ENCODE measurements at places on chromosomes 7 and 10.

DNA sequence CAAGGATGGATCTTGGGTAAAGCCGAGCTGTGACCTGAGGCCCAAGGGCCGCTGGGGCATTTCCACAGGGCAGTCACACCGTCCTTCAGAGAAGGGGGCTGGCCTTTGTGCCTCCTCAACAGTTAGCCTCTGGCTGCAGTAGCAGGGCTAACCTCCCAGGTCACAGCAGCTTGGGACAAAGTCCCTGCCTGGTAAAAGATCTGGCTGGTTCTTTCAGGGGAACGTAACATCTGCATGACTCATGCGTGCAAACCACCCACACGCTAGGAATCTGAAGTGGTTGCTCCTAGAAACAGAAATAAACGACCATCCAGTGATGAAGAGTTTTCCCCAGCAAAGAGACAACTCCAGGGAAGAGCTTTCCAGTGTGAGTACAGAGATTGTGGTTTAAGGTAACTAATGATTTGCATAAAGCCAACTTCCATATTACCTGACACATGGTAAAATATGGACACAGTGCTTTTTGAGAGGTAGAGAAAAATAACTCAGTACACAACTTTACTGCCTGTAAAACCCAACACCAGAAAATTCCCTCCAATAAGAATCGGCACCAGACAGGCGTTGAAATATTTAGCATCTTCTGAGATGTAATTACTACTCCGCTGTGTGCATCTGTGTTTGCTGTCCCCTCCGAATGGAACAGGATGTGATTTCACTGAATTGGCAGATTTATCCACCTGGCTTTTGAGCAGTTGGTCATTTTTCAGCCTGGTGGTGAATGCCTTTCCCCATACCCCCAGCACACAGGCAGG lies 84.9 kb upstream of the ADRB1 start:
- DNase-seq = no peak

GRCh38 chr7:4734587-4735345 lies 40.7 kb upstream of the AP5Z1 start:
- DNase-seq = no peak

GRCh38 chr7:118059209-118059608 lies 124.8 kb upstream of the LSM8 start:
- DNase-seq = no peak

GRCh38 chr10:57769298-57769697 lies 498.4 kb downstream of the IPMK start:
- no peak for DNase-seq

GRCh38 chr10:58457761-58458616 lies 54.7 kb upstream of the BICC1 start:
- DNase-seq = no peak

- DNase-seq = no peak
These were observed 651 bp downstream of the MYO3A start for GRCh38 chr10:25934621-25935139.

DNA sequence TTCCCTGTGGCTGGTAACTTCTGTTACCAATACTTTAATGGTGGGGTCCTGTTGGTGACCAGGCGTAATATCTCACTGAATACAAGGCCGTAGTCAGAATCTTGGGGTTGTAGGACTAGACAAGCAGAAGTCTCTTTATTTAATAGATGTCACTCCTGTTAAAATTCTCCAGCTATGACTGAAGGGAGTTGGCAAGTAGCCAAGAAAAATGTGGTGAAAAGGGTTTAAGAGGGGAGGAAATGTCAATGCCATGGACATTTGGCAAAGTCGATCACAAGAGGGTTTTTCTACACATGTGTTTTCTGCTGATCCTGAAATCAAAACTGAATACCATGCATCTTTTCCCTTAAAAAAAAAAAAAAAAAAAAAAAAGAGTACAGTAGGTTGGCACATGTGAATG lies 533.5 kb downstream of the AUTS2 start:
- no peak for DNase-seq

DNA sequence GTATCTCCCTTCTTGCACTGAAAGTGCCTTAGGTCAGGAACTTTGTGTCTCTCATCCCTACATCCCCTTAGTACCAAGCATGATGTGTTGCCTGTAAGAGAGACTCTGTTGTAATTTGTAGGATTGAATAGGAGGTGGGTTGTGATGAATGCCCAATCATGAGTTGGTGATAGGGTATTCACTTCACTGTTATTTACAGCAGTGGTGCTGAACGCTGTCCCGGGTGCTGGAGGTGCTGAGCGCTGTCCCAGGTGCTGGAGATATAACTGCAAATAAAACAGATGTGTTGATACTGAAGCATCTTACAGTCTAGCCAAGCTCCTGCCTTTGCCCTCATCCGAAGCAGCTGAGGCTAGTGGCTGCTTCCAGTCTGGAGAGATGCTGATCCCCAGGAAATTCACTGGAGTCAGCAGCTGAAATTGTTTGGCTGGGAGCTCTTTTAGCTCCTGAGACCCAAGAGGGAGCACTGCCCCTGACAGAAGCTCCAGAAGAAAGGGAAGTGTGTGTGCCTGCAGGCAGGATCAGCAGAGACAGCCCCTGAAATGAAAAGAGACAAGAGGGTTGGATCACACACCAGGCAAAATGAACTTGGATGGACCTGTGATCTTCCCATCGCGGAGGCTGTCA lies 183.4 kb downstream of the SORCS3 start:
- no peak for DNase-seq

DNA sequence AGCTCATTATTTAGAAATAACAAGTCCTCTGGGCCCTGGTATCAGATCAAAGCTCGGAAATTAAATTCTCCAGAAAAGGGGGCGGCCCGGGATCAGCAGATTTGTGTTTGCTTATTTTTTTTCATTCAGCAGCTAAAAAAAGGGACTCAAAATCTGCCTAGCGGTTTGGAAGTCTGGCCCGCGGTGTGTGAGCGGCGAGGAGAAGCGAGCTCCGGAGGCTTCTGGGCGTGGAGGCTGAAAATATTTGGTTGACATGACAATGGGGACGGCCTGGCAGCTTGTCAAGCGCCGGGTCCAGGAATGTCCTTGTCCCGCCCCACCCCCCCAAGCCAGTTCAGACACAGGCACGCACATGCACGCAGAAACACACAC lies 43.4 kb downstream of the FOXL3 start:
- no peak for DNase-seq

DNA sequence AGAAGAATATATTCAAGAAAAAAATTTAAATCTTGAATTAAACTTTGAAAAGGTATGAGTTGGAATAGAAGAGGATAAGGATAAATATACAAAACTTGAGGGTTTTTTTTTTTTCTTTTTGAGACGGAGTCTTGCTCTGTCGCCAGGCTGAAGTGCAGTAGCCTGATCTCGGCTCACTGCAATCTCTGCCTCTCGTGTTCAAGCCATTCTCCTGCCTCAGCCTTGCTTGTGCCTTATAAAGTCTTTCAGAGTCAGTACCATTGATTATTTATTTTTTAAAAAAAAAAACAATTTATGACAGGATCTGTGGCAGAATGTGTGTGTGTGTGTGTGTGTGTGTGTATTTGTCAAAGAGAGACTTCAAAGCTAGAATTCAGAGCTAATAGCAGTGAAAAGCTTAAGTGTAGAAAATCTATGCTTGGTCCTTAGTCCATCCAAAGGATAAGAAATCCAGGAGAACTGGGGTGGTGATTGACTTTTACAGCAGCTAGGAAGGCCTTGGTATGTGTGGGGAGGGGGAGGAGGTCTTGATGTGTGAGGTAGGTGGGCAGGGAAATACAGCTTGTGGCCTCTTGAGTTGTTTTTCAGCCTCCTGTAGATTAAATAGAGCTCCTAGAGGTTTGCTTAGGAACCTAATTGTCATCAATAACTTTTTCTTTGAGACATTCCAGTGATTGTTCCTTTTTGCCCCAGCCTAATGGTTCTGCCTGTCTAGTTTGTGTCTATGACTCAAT lies 2.4 kb downstream of the HECTD2 start:
- no peak for DNase-seq

GRCh38 chr10:89255793-89256192 lies 4.2 kb upstream of the LIPA start:
- DNase-seq = no peak

DNA sequence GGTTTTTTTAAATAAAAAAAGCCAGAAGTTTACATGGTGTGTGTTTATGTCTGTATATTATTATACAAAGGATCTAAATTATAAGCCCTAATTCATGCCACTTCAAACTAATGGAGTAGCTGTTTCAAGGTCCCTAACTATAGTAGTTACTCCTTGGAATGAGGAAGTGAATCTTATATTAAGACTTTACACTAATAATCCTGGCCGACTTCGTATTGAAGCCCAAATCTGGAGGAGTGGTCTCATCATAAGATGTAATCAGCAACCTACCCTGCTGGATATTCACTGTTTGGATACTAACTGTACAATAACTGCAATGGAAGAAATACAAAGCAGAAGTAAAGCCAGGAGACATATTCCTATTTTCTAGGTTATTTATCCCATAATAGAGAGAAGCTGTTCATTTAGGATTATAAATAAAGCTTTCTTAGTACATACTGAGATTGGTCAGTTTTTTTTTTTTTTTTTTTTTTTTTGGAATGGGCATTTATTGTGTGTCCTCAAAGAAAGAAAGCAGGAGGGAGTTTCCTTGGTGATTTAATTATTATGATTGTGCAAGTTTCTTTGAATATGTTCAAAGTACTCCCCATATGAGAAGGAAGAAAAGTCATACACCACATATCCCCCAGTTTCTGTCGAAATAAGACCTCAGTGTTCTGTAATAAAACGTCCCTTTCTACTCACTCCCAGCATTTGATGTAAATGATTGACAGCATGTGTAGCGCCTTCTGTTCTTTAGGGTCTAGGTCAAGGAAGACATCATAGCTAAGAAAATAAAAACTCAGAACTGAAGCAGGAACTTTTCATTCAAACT lies 397.8 kb downstream of the EXOC4 start:
- no peak for DNase-seq

DNA sequence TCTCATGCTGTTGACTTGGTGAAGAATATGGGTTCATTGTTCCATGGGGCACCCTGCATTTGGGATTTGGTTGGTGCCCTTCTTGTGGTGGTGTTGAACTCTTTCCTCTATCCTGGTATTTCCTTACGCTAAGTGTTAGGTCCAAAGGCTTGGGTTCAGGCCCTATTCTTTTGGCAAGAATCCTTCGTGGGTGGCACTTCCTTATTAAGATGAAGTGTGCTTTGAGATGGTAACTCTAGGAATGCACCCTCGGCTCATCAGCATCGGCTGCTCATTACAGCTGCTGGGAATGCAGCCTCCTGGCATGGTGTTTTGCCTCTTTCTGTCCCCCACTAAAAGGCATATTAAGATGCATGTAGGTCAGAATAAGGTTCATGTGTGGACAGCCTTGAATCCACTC lies 380.7 kb downstream of the RPS24 start:
- DNase-seq = no peak

- no peak for DNase-seq
These were observed 176.1 kb upstream of the SEMA3C start for GRCh38 chr7:81094952-81095351.

- no peak for DNase-seq
These were observed 236.9 kb upstream of the TMEM229A start for GRCh38 chr7:124269774-124270173.

DNA sequence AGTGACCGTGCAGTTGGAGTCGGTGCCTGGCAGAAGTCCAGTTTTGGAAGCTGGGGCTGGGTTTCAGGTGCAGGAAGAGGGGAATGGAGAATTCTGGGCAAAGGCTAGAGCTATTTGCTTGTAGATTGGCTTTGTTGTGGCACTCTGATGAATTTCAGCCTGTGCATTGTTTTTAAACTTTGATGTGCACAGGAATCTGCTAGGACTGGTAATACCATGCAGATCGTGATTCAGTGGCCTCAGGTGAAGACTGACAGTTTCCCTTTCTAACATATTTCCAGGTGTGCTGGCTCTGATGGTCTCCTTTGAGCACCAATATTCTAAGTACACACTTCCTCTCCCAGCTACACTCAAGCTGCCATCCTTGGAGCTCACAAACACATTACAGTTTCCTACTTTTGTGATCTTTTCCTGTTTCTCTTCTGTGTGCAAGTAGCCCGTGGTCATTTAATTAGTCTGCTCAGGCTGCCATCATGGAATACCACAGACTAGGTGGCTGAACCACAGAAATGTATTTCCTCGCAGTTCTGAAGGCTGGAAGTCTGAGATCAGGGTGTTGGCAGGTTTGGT lies 55.6 kb downstream of the NOC3L start:
- DNase-seq = no peak

DNA sequence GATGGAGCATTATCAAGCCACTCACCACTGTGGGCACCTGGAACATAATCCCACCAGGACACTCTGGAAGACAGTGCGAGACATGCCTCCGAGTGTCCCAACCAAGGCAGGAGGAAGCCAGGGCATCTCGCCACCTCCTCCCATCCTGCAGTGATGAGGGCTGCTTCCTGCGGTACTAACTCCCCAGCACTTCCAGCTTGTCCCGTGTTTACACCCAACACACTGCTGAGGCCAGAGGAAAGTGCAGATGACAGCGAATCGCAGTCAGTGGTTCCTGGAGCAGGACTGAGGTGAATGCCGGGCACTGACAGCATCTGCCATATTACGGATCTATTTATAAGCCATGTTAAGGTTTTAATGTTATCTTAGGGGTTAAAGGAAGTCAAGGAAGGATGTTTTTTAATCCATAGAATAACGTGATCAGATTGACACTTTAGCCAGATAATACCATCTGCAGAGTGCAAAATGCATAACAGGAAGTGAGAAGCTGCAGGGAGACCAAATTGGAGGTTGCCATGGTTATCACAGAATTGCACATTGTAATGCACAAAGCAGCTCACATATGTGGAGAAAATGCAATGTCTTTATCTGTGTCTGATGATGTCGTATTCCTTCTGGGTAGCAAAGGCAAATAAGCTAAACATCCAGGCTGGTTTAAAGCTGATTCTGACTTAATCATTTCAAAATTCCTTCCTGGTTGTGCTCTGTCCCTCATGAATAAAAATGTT lies 314.1 kb upstream of the C7orf33 start:
- no peak for DNase-seq

- DNase-seq = no peak
These were observed 74.8 kb downstream of the SVIL start for GRCh38 chr10:29559996-29560395.

DNA sequence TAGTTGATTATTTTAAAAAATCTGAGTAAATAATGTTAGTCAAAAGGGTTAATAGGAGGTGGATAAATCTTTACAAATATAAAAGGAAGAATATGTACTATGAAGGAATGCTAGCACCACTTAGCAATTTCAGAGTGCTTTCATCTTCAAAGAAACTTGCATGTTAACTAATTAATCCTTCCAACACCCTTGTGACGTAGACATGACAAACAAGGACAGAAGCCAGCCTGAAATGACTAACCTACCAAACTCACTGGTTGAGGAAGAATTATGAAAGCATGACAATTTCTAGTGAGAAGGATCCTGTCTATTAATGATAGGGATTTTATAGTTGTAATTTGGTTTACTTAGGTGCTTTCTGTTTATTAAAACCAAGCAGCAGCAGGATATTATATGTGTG lies 468.0 kb upstream of the FZD8 start:
- no peak for DNase-seq

GRCh38 chr7:157627033-157627432 lies 290.2 kb downstream of the DNAJB6 start:
- no peak for DNase-seq

DNA sequence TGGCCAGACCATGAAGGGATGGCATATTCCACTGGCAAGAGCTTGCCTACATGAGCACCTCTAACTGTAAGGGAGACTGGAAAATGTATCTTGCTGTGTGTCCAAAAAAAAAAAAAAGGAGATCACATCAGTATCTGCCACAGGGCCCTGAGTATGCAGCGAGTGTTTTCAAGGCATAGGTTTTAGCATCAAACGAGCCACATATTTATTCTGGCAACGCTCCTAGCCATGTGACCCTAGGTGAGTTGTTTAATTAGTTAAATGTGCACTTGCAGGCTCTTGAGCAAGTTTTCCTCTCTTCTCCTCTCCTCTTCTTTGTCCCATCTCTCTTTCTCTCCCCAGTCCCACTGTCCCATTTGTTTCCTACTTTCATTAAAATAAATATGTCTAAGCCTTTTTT lies 428.7 kb upstream of the AKR1E2 start:
- no peak for DNase-seq
